ENCODE measurements at places on chromosomes 1 and 21.

- no peak for DNase-seq
These were observed 6.9 kb downstream of the FMO2 start for GRCh38 chr1:171191992-171192391.

GRCh38 chr1:38018864-38019343 is 6.4 kb downstream of the UTP11 start:
- DNase-seq: no peak

DNA sequence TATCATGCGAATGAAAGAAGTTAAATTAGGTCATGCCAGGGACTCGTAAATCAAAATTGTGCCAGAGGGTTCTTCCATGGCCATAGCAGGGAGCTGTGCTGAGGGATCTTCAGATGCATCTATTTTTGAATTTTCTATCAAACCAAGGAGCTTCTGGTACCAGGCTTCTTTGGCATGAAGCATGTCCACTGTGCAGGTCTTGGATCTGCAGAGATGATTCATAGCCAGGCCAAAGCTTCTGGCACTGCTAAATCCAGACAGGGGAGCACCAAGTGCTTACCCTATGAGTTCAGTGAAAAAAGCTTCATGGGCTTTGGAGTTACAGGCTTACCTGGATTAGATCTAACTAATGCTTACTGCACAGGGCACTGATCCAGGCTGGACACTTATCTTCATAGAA is 154.2 kb upstream of the DAB1 start:
- DNase-seq: no peak

- DNase-seq: no peak
These were observed 205.4 kb upstream of the FMN2 start for GRCh38 chr1:239886266-239886665.

DNA sequence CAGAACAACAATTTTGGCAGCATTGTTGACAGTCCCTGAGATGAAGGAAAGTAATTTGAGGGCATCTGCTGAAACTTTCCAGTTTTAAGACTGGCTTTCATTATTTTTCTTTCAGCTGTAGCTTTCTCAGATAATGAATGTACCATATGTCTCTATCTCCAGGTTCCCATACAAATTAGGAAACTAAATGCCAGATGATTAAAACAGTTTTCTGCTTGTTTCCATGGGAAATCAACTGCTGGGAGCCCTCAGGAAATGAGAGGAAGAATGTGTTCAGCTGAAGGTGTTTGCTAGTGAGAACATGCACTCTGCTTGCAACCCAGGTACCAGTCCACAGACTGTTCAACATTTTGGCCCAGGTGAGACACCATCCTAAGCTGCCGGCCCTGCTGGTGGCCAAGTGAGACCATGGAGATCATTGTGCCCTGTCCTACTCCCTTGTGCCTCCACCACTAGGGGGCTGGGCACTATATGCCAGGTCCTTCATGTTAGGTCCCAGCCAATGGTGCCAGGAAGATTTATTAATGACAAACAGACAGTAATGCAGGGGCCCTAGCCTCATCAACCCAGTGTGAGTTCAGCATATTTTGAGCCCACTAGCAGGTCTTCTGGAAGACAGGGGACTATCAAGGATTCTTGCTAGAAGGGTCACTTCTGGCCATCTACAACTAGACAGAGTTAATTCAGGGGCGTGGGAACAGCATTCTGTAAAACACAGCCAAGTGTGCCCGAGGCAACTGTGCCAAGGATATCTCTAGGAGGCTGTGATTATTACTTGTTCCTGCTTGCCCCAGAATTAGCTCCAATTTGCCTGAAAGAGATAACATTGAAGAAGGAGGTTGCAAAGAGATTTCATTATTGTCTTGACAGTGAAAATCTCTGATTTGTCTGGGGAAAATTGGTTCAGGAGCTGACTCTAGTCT is 17.0 kb upstream of the LRRC8C start:
- no peak for DNase-seq

GRCh38 chr1:85818371-85818770 is 110.1 kb upstream of the ZNHIT6 start:
- no peak for DNase-seq

- DNase-seq: no peak
These were observed 4.7 kb downstream of the CELSR2 start for GRCh38 chr1:109253803-109254620.

DNA sequence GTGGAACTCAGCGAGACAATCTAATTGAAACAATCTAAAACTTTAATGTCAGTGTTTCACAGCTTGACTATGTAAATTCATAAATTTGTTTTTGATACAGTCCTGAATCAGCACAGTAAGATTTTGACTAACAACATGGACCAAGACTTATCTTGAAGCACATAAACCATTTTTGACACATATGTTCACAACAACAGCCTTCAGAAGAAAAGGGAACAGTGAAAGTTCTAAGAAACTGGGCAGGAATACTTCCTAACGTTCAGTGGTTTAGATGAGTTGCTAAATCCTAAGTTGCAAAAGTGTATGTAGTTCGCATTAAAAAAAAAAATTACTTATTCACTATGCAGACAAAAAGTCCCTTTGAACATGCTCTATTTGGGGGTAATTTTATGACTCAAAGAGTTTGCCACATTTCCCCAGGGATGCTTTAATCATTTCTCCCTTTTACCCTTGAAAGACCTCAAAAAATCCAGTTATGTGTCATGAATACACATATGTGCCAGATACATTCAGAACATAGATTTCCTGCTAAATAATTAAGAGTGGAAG is 120.2 kb downstream of the MRPL39 start:
- DNase-seq: no peak

DNA sequence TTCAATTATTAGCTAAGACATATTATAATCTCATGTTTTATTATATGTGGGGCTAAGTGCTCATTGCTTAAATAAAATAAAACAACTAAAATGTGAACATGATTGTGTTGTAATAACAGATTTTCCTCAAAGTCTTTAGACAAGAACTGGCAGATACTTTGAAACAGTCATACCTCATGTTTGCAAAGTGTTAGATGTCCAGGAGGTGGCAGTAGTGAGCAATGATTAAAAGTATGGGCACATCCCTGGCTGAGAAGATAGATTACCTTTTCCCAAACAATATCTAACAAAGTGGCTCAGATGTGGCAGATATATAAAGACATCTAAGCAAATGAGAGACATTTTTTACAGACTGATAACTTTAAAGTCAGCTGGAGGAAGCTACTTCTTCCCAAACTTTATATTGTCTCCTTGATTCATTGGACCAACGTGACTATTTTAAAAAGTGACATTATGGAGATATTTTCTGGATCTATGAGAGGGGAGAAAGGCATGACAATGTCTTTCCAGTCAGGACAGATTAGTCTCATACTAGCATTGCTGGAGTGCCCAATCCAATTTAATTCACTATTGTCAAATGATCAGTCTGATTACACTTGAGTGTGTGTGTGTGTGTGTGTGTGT is 269.8 kb downstream of the S1PR1 start:
- DNase-seq: no peak

- DNase-seq: no peak
These were observed 6.9 kb downstream of the PDE4B start for GRCh38 chr1:65799601-65800000.

DNA sequence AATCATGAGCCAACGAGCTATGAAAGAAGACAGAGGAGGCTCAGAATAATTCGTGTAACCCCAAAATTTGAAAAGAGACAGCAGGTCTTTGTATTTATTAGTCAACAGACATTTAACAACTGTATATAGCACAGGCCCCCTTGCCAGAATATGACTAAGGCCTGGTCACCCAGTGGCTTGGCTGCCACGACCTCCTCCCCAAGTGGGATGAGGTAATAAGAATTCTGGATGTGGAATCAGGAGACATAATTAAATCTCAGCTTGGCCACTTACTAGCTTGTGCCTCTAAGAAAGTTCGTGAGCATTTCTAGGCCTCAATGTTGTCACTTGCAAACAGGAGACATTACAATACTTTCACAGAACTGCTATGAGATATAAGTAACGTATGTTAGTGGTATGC is 134.2 kb upstream of the TNFSF4 start:
- no peak for DNase-seq

DNA sequence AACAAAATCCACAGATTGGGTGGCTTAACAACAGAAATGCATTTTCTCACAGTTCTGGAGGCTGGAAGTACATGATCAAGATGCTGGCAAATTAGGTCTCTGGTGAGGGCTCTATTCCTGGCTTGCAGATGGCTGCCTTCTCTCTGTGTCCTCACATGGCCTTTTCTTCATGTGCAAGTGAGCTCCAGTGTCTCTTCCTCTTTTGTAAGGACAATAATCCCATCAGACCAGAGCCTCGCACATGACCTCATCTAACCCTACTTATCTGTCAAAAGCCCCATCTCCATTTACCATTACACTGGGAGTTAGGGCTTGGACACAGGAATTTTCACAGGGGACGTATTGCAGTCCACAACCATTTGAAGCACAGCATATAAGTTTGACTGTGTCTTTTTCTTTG is 181.6 kb downstream of the NEGR1 start:
- DNase-seq: no peak

- no peak for DNase-seq
These were observed 99.9 kb downstream of the XCL2 start for GRCh38 chr1:168443899-168444298.

DNA sequence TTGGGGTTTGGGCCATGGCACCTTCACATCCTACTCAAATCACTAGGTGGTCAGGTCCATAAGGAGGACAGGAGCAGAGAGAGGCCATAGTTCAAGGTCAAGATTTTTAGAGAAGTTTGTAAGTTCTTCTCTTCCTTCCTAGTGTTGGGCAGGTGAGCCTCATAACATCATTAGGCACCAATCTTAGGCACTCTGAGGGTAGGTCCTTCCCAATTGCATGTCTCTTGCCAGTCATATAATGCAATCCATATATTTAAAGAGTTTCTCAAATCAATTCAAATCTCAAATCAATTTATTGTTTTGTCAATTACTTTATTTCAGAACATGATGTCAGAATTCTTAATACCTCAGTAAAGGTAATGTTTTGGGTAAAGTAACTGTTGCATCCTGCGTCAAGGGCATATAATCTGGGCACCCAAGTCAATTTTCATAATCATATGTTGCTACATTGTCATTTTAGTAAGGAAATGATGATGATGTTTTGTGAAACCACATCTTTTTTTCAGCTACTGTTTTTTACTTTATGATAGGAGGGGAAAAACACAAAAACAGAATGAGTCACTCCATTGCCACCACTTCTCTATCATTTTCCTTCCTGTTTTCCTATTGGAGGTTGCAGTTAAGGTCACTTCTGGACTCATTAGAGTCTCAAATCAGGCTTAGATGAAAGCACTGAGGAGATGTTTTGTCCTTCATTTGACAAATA is 122.7 kb downstream of the UCHL5 start:
- DNase-seq: no peak

DNA sequence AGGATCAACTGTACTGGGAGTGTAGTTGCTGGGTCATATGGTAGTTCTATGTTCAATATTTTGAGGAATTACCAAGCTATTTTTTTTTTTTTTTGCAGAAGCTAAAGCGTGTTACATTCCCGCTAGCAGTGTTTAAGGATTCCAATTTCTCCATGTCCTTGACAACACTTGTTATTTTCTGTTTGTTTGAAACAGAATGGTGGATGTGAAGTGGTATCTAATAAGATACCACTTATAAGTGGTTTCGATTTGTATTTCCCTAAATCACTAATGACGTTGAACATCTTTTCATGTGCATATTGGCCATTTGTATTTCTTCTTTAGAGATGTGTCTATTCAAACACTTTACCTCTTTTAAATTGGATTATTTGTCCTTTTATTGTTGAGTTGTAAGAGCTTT is 112.2 kb downstream of the DISP1 start:
- DNase-seq: no peak

GRCh38 chr1:36768486-36769178 is 265.7 kb downstream of the GRIK3 start:
- no peak for DNase-seq

DNA sequence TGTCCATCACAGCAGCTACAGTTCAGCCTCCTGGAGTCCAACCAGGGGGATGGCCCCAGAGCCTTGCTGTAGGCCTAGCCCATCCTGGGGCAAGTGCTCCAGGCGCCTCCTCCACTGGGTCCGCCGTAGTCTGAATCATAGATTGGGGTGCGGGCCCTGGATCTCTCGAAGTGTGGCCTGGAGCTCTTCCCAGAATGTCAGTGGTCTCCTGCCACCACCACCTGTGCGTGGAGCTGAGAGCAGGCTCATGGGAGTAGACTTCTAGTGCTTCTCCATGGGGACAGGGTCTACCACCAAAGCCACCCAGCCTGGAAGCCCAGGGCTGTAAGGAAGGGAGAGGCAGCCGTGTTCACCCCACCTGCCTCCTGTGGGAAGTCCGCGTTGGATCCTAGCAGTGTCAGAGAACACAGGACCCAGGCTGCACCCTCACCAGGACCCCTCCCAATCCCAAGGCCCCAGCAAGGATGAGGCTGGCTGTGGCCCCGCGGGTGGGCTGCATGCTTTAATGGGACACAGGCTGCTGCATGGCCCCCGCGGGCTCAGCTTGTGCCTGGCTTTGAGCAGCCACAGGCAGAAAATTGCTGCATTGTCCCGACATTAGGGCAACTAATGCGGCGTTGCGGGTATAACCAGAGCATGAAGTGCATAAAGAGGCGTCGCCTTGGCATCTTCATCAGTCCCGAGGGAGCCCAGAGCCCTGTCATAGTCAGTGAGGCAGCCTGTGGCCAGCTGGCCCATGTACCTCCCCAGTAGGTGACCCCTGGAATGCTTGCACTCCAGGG is 735 bp upstream of the HES3 start:
- no peak for DNase-seq

DNA sequence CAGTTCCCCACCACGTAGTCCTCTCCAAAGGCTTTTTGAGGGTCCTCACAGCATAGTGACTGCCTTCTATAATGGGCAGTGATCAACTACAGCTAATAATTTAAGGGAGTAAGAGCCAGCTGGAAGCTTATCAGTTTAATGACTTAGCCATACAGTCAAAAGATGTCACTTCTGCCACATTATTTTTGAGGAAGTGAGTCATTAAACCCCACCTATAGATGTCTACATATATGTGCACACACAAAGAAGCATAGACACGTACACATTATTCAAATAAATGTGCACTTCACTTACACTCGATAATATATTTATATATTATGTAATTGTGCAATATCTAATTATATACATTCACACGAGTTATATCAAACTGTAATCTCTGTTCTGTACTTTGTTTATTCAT is 1704.7 kb downstream of the KCNT2 start:
- DNase-seq: no peak

GRCh38 chr1:24341260-24341659 is 22.1 kb downstream of the GRHL3 start:
- no peak for DNase-seq

GRCh38 chr1:189654906-189655305 is 822.8 kb downstream of the BRINP3 start:
- DNase-seq: no peak

Data from stimulated activated CD4-positive, alpha-beta T cell treated with anti-CD3 and anti-CD28 coated beads, Interleukin-15, amount 100 ng/mL, for 1 hour (primary cell).